ENCODE measurements at places on chromosomes 3 and 15. TPM values are rescaled to one million over a fixed set of nuclear protein-coding genes. Genes with fewer than 3 reads are reported as not detected.

WDR76 gene
- total RNA-seq = 15.7 TPM

AAGAB gene
- total RNA-seq = 42.2 TPM

RBP2 gene
- not detected for total RNA-seq

MESP2 gene
- 1.3 TPM for total RNA-seq

VEPH1 gene
- total RNA-seq = 4.0 TPM

DPP8 gene
- total RNA-seq = 27.5 TPM

STRA6 gene
- total RNA-seq = 83.6 TPM
